ENCODE measurements at places on chromosomes 7 and 10.
A peak's percentile ranks its signal among the peaks of the same experiment; 100 is the strongest.

GRCh38 chr10:13382703-13383398 is 34.8 kb upstream of the SEPHS1 start:
- peak overlapping the region; percentile 41 for H3K4me3 ChIP-seq
- DNase-seq: peak; percentile 54
- H3K27ac ChIP-seq: peak overlapping the region; percentile 88
- no peaks in the 10 kb centered on the region for H3K36me3 ChIP-seq

DNA sequence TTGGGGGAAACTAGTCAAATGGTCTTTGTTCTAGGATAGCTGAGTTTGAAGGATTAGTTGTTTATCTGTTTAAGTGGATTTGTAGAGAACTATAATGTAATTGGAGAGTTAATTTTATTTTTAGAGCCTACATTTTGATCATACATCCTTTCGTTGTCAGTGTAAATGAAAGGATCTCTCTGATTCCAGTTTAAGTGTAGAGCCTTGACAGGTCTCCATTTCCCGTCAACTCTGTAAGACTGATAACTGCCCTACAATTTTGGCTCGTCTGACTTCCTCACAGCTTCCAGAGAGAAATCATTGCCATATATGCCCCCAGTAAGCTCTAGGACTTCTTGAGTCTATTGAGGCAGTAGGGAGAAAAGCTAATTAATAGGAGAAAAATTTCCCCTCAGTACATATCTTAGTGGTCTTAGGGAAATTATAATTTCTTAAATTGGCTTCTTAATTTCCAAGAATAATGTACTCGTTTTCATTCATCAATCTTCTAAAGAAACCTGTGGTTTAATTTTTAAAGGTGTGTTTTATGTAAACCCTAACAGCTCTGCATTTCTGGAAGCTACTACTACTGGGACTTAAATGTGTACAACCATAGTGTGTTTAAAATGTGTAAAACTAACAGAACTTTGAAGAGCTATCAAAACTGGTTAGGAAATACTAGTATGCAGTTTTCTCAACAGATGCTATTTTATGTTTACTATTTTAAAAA is 3.8 kb downstream of the KMT2E start:
- H3K27ac ChIP-seq: peak overlapping the region; percentile 98
- H3K36me3 ChIP-seq: no peaks in the 10 kb centered on the region
- DNase-seq: no peak
- H3K4me3 ChIP-seq: peak overlapping the region; percentile 88

DNA sequence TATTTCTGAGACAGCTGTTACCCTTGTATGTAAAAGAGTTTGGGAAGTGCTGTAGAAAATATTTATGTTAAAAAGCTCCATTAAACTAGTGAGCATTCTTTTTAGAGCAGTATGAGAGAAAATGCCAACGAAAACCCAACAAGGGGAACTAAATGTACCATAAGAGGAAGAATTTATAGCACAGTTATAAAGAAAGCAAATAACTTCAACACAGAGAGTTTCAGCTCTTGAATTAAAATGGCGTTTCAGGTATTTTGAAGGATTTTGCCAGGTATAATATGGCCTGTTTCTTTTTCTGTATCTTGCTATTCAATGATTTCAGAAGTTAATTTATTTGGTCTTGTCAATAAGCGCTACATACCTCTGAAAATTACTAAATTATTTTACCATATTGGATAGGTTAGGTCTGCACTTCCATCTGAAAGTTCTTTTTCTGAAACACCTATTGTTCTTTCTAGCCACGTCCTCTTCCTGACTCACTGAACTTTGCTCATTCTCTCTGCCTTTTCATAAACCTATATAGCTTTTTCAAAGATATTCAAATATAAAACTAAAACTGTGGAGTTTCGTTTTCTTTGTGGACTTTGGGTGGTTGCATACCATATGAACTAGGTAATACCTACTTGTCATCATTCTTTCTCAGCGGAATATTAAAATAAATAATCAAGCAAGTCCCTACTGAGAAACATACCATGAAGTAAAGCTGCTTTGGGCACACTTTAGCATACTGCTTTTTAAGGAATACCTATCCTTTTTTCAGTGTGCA is 136.1 kb downstream of the SEMA3A start:
- DNase-seq: no peak
- H3K4me1 ChIP-seq: peaks cover 25% of the 10 kb centered on the region
- H3K27ac ChIP-seq: peak overlapping the region; percentile 49
- no peaks in the 10 kb centered on the region for H3K36me3 ChIP-seq

DNA sequence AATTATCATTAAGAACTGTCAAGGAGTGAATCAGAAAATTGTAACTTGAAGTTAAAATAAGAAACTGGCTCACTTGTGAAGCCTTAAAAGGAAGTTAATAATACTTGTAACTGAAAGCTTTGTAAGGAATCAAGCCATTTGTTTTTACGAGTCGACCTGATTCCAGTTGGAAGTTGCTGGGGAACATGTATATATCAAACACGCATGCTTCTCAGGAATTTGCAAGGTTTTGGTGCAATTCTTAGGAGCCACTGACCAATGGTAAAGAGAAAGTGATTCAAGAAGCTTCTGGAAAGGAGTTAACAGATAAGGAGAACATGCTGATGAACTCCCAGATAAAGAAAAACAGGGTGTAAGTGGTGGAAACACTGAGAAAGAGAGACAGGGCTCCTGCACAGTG is 56.4 kb downstream of the ETV1 start:
- no peak overlapping the region for H3K4me3 ChIP-seq
- no peaks in the 10 kb centered on the region for H3K36me3 ChIP-seq
- H3K27ac ChIP-seq: no peak overlapping the region
- DNase-seq: no peak
- H3K27me3 ChIP-seq: no peaks in the 10 kb centered on the region
- no peaks in the 10 kb centered on the region for H3K4me1 ChIP-seq

- H3K4me1 ChIP-seq: no peaks in the 10 kb centered on the region
- H3K4me3 ChIP-seq: no peak overlapping the region
- peak overlapping the region; percentile 1 for H3K27ac ChIP-seq
- no peaks in the 10 kb centered on the region for H3K36me3 ChIP-seq
- no peaks in the 10 kb centered on the region for H3K27me3 ChIP-seq
- DNase-seq: no peak
These were observed 196.0 kb downstream of the KCNMA1 start for GRCh38 chr10:77441353-77442166.

- H3K36me3 ChIP-seq: no peaks in the 10 kb centered on the region
- no peaks in the 10 kb centered on the region for H3K27me3 ChIP-seq
- H3K4me1 ChIP-seq: no peaks in the 10 kb centered on the region
- no peak overlapping the region for H3K27ac ChIP-seq
These were observed 126.7 kb downstream of the TSPAN12 start for GRCh38 chr7:120731271-120731670.

- peaks cover 30% of the 10 kb centered on the region for H3K4me1 ChIP-seq
- no peaks in the 10 kb centered on the region for H3K36me3 ChIP-seq
- H3K4me3 ChIP-seq: no peak overlapping the region
- no peak overlapping the region for H3K27ac ChIP-seq
- DNase-seq: no peak
These were observed 105.3 kb upstream of the FAM20C start for GRCh38 chr7:87047-87446.

DNA sequence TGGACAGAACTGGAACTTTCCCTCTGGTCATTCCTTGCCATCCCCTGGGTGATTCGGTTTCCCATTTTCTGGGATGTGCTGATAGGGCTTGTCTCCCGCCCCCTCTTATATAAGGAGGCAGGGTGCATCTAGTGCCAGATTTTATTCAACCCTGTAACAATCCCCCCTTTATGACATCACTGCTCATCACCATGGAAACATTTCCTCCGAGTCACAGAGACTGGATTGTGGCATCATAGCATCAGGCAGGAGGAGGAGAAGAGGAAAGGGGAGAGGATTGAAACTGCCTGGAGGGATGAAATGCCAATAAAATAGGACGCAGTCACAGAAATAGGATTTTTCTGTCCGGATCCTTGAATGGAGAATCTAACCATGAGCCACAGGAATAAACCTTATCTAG is 25.0 kb downstream of the SORCS3 start:
- no peak for DNase-seq
- no peak overlapping the region for H3K4me3 ChIP-seq
- no peak overlapping the region for H3K27ac ChIP-seq
- H3K36me3 ChIP-seq: no peaks in the 10 kb centered on the region

DNA sequence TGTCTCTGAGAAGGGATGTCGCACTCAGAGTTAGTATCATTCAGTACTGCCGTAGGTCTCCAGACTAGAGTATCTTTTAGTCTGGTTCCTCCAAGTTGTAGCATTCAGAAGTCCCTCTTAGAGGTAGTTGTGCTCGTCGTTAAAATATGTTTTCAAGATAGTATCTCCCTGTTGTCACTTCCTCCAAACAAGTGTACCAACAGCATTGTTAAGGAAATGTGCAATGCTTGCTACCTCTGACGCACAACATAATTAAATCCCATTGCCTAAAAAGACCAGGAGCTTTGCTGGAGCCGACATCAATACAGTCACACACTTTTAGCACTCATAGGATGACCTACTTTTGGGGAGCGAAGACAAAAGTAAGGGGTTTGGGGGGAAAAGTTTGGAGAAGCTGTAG is 80.0 kb upstream of the STK17A start:
- H3K27ac ChIP-seq: no peak overlapping the region
- no peak for DNase-seq
- no peaks in the 10 kb centered on the region for H3K4me1 ChIP-seq
- no peak overlapping the region for H3K4me3 ChIP-seq

DNA sequence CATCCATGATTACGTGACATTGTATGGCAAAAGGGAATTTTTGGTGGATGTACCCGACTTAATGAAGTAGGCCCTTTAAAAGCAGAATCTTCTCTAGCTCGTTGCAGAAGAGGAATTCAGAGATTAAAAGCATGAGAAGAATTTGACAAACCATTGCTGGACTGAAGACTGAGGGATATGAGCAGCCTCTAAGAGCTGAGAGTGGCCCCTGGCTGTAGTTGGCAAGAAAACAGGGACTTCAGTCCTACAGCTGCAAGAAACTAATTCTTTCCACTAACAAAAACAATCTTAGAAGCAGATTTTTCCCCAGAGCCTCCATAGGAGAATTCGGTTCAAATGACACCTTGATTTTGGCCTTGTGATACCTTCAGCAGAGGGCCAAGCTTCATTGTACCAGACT is 34.1 kb downstream of the MACC1 start:
- H3K36me3 ChIP-seq: no peaks in the 10 kb centered on the region
- no peaks in the 10 kb centered on the region for H3K4me1 ChIP-seq
- no peak for DNase-seq
- H3K4me3 ChIP-seq: no peak overlapping the region
- no peak overlapping the region for H3K27ac ChIP-seq

GRCh38 chr7:156082048-156083040 is 270.1 kb upstream of the SHH start:
- DNase-seq: no peak
- H3K27me3 ChIP-seq: no peaks in the 10 kb centered on the region
- no peaks in the 10 kb centered on the region for H3K4me1 ChIP-seq
- H3K4me3 ChIP-seq: no peak overlapping the region
- no peak overlapping the region for H3K27ac ChIP-seq

DNA sequence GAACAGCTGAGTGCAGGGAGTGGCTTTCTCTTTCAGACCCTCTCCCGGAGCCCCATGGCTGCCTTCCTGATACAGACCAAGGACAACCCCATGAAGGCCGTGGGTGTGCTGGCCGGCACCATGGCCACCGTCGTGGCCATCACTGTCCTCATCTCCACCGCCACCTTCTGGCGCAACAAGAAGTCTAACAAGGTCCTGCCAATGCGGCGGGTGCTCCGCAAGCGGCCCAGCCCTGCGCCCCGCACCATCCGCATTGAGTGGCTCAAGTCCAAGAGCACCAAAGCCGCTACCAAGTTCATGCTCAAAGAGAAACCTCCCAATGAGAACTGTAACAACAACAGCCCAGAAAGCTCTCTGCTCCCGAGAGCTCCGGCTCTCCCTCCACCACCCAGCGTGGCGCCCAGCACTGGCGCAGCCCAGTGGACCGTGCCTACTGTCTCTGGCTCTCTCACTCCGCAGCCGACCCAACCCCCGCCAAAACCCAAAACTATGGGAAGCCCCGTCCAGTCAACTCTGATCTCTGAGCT is 11.2 kb downstream of the LRIT2 start:
- H3K27me3 ChIP-seq: no peaks in the 10 kb centered on the region
- no peaks in the 10 kb centered on the region for H3K4me1 ChIP-seq
- H3K27ac ChIP-seq: no peak overlapping the region
- DNase-seq: no peak
- no peak overlapping the region for H3K4me3 ChIP-seq

- DNase-seq: no peak
- no peak overlapping the region for H3K4me3 ChIP-seq
- H3K4me1 ChIP-seq: peaks cover 26% of the 10 kb centered on the region
- H3K27me3 ChIP-seq: no peaks in the 10 kb centered on the region
- H3K27ac ChIP-seq: no peak overlapping the region
- no peaks in the 10 kb centered on the region for H3K36me3 ChIP-seq
These were observed 4.4 kb downstream of the RNF216 start for GRCh38 chr7:5776894-5777660.

DNA sequence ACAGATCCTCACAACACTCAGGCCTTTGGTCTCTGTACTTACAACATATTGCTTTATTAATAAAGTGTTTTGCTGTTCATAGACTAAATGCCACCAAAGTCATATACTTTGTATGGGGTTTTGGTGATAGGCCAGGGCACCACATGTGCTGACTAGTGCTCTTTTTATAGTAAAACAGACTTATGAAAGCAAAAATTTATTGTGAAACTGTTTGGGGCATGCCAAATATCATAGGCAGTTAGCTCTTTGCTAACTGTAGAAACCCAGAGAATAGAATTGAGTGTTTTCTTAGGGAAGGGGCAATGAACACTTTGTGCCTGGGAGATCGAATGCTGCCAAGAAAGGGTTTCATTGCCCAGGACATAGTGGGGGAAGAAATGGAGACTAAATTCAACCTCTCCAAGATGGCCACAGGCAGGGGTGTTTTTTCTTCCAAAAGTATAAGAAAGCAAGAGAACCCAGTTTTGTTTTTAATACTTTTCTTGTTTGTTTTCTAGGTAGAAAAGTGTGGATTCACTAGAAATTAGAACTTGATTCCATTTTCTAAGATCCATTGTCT is 142.7 kb downstream of the TRIL start:
- H3K27ac ChIP-seq: no peak overlapping the region
- no peaks in the 10 kb centered on the region for H3K36me3 ChIP-seq
- no peaks in the 10 kb centered on the region for H3K4me1 ChIP-seq
- H3K4me3 ChIP-seq: no peak overlapping the region
- DNase-seq: no peak
- no peaks in the 10 kb centered on the region for H3K27me3 ChIP-seq

- DNase-seq: no peak
- no peaks in the 10 kb centered on the region for H3K27me3 ChIP-seq
These were observed 21.8 kb upstream of the MDFIC start for GRCh38 chr7:114900127-114900526.

- no peaks in the 10 kb centered on the region for H3K36me3 ChIP-seq
- no peaks in the 10 kb centered on the region for H3K27me3 ChIP-seq
- H3K4me3 ChIP-seq: peak within 1 kb of the TSS; percentile 72
- H3K4me1 ChIP-seq: peaks cover 24% of the 10 kb centered on the region
- DNase-seq: peak; percentile 85
- H3K27ac ChIP-seq: peak within 1 kb of the TSS; percentile 91
These were observed at the start of the genes MPLKIP and SUGCT for GRCh38 chr7:40134428-40135316. Gene MPLKIP, minus strand, starts transcription at chr7:40134622. Its CDS starts 55 bp downstream, at chr7:40134567. Gene SUGCT, plus strand, starts transcription at chr7:40135005.

GRCh38 chr10:122126763-122127659 is 138.0 kb downstream of the TACC2 start:
- H3K4me1 ChIP-seq: peaks cover 15% of the 10 kb centered on the region
- H3K27ac ChIP-seq: peak overlapping the region; percentile 82
- DNase-seq: no peak
- no peak overlapping the region for H3K4me3 ChIP-seq
- H3K36me3 ChIP-seq: no peaks in the 10 kb centered on the region

All from transverse colon (tissue), 4 donors.